Gastrocnemius medialis (tissue), 4 donors: ENCODE measurements at places on chromosomes 3 and 15.
A peak's percentile ranks its signal among the peaks of the same experiment; 100 is the strongest.

GRCh38 chr3:64687086-64687780, 567 bp downstream of the ADAMTS9 start:
- no peak for DNase-seq

GRCh38 chr15:38991126-38991525, 426.5 kb upstream of the RASGRP1 start:
- DNase-seq = no peak

DNA sequence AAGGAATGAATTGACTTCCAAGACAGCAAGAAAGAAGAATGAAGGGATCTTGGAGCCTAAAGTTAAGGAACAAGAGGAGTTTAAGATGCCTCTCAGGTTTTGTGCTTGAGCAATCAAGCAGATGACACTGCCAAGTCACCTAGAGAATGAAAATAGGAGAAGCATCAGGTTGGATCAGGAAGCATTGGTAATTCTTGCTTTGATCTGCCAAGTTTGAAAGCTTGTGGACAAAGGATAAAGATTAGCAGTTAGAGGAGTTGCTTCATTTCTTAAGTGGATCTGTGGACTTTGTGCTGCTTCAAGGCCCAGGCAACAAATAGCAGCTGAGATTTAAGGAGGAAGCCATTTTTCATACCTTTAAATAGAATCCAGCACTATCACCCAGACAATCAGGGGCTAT, 35.6 kb downstream of the FRMD5 start:
- no peak for DNase-seq

GRCh38 chr15:93459396-93459795, 370.4 kb upstream of the RGMA start:
- peak; percentile 83 for DNase-seq

- no peak for DNase-seq
Measured at GRCh38 chr3:131807822-131808221, 227.0 kb downstream of the CPNE4 start.

GRCh38 chr3:160099834-160100233, 111.2 kb downstream of the IL12A start:
- no peak for DNase-seq

GRCh38 chr3:32413845-32414521, 22.3 kb downstream of the CMTM7 start:
- no peak for DNase-seq

DNA sequence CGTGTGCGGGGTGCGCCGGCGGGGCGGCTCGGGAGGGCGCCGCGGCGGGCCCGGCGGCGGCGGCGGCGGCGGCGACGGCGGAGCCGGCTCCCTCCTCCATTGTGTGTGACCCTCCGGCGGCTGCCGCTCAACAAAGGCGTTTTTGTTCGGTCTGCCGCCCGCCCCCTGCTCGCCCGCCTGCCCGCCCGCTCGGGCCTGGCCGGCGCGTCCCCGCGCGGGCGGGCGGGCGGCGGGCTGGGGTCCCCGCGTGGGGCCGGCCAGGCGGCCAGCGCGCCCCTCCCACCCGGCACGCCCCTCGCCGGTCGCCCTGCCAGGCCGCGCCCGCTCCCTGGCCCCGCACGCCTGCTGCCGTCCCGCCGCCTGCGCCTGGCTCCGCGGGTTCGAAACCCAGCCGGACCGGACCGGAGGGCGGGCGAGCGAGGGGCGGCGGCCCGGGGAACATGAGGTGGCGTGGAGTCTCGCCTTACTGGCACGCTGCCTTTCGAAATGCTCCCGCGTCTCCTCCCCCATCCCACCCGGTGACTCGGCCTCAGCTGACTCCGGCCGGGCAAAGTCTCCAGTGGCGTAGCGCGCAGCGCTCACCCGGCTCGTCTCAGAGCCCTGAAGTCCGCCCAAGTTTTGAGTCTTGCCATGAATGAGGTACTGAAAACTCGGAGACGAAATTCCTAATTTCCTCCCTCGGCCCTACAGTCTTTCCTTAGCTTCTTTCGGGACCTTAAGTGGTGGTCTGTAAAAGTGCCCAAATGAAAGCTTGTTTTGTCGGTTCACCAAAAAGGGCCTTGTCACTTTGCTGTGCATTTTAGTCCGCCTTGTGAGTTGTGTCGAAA, 588 bp downstream of the MAPK6 start:
- peak; percentile 94 for DNase-seq

GRCh38 chr15:59197454-59197853, 9.2 kb upstream of the LDHAL6B start:
- DNase-seq = no peak

DNA sequence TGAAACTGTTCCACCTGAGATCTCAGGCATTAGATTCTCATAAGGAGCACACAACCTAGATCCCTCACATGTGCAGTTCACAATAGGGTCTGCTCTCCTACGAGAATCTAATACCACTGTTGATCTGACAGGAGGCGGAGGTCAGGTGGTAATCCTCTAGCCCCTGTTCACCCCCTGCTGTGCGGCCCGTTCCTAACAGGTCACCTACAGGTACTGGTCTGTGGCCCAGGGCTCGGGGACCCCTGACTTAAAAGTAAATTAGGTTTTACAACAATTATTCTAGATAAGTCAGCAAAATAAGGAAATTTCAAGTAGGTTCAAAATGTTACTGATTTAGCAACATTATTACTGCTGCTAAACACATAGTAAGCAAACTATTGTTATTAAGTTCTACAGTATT, 58.2 kb downstream of the CFAP20DC start:
- DNase-seq = no peak

GRCh38 chr3:187288855-187289605, 2.5 kb downstream of the MASP1 start:
- no peak for DNase-seq

DNA sequence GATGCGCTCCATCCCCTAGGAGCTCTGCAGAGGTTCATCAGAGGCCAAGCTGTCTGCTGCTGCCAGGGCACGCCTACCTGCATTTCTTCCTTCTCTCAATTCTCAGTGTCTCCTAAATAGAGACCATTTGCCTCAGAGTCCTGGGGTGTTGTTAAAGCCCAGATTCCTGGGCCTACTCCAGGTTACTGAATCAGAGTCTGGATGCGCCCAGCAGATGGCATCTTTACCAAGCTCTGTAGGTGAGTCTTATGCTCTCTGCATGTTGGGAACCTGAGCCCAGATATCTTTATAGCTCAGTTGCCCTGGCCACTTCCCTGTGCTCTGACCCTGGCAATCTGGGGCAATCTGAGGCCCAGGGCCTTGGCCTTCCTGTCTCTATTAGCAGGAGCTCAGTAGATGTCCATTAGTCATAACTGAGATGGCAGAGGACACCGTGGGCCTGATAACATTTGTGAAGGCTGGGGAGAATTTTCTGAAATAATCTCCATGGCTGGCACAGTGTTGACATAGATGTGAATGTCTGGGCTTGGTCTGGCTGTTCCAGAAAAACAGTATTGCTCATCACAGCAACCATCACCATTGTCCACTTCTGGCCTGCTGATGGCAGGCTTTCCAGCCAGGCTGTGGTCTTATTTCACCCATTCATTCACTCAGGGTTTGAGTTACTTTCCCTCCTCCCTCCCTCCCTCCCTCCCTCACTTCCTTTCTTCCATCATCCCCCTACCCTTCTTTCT, 13.3 kb upstream of the RBP1 start:
- no peak for DNase-seq

- DNase-seq = no peak
Measured at GRCh38 chr3:192655628-192656027, 71.7 kb downstream of the FGF12 start.

DNA sequence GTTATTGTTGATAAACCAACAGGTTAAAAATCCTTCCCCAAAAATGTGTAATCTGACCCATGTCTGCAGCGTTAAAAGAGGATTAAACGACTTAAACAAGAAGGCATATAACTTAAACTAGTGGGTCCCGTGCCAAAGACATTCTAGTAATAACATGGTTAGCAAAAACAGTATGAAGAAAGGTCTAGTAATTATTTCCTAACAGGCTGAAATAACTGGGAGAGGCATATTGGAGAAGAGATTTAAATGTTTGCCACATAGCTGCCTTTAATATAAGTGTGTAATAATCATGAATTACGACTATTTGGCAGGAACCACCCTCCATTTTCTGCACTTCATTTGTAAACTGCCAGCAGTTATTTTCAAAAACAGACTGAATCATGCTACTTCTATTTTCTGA, 67.7 kb upstream of the CSPG5 start:
- no peak for DNase-seq

- no peak for DNase-seq
Measured at GRCh38 chr3:139759470-139759869, 81.7 kb upstream of the NMNAT3 start.

GRCh38 chr3:128360705-128361271, 105.9 kb downstream of the DNAJB8 start:
- DNase-seq = no peak

DNA sequence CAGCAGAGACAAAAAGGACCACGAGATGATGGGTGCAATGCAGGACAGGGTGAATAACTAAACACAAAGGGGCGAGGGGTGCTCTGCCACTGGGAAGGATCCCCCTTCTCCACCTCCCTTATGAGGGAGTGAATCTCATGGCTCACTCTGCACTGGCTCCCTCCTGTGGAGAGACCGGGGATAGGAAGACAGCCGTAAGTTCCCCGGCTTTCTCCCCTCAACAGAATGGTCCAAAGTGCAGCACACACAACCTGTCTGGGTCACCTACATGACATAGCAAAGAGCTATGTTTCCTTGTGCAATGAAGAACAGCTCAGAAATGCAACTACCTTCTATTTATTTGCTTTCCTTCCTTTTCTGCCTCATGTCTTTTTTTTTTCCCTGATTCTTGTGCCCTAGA, 7.8 kb upstream of the ACSBG1 start:
- DNase-seq = no peak

- no peak for DNase-seq
Measured at GRCh38 chr3:42868841-42869240, 6.8 kb downstream of the CYP8B1 start.

DNA sequence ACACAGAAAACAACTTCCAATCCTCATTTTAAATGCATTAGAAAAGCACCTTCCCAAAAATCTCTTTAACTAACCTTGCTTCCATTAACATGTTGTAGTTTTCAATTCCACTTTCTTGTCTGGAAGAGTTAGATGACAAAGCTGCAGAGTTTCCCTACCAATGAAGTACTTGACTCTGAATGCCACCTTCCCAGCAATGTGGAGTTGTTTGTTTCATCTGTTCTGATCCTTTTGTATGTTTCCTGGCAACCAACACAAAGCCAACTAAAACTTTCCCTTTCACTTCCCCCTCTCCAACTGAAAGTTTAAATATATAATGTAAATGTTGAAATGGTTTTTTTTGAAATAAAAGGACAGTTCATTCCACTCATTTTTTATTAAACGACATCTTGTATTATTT, at the start of gene WDR49:
Gene WDR49 (minus strand): TSS at position 183 of the 400 bp plus-strand sequence. CDS start 517 bp downstream, outside the sequence.
- no peak for DNase-seq

DNA sequence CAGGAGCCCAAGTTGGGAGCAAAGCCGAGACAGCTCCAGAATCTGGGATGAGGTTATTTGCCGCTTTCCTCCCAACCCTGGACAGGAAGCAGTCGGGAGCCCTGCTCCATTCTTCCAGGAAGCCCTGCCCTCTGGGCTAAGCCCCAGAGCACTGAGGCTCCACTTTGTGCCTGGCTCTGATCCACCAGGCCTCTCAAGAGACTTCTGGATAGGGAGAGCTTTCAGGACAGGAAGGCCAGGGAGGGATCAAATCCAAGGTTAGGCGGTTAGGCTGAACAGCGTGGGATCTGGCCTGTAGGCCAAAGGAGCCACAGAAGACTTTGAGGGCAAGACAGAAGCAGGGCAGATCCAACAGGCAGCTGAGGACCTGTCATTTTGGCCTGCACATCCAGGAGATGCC, 835 bp downstream of the STOML1 start:
- DNase-seq = no peak
